ENCODE measurements at places on chromosomes 11 and 22. TPM values are rescaled to one million over a fixed set of nuclear protein-coding genes. Genes with fewer than 3 reads are reported as not detected.
A peak's percentile ranks its signal among the peaks of the same experiment; 100 is the strongest.

DNA sequence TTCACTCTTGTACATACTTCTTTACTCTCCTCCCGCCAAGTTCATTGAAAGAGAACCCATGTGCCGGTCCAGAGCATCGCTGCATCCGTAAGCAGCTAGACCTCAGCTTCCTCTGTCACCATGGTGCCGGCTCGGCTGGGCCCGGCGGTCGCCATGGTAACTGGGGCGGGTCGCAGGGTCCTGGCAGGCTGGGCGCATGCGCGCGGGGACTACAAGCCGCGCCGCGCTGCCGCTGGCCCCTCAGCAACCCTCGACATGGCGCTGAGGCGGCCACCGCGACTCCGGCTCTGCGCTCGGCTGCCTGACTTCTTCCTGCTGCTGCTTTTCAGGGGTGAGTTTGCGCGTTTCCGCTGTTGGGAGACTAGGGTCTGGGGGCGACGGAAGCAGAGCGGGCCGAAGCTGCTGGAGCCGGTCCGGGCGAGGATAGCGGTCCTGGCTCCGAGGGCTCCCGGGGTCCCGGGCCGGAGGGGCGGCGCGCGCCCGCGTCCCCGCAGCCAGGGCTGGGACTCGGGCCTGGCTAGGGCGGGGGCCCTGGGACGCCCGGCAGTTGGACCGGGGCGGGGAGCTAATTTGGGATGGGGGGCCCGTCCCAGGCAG lies at the start of gene JAM3:
JAM3 (plus strand) TSS at position 244 of the 597 bp plus-strand sequence; CDS start at position 256, 12 bp downstream.
- no peak for DNase-seq

GRCh38 chr11:60852117-60852981 lies 3.4 kb downstream of the PTGDR2 start:
- DNase-seq, result no peak

DNA sequence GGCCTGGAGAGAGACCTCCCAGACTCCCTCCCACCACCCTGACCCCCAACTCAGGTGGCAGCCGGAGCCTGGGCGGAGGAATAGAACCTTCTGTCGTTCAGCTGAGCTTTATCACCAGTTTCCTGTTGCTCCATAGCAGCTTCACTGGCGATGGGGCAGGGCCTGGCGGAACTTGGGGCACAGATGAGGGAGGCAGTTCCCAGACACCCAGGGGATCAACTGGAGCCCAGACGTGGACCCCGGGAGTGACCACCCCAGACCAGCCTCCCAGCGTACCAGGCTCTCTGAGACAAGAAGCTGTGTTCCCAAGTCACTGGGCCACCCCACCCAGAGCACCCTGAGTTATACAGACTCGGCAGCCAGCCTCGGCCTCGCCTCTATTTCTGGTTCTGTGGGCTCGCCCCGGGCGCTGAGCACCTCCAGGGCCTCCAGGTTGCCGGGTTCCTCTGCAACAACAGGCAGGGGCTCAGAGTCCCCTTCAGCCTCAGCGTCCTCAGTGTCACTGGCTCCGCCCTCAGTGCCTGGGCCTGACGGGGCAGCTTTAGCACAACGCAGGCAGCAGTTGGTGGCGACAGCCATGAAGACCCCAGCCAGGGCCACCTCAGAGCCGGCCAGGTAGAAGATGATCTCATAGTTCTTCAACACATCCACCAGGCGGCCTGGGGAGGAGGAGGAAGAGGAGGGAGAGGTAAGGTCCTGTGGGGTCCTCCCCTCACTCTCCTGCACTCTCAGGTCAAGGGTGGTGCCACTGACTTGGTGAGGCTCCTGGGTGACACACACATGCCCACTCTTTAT lies 5.7 kb downstream of the SLC16A8 start:
- no peak for DNase-seq

GRCh38 chr22:30265131-30265720 lies 1.4 kb downstream of the OSM start:
- no peak for DNase-seq

GRCh38 chr11:110038201-110038600 lies 55.0 kb upstream of the ZC3H12C start:
- no peak for DNase-seq

DNA sequence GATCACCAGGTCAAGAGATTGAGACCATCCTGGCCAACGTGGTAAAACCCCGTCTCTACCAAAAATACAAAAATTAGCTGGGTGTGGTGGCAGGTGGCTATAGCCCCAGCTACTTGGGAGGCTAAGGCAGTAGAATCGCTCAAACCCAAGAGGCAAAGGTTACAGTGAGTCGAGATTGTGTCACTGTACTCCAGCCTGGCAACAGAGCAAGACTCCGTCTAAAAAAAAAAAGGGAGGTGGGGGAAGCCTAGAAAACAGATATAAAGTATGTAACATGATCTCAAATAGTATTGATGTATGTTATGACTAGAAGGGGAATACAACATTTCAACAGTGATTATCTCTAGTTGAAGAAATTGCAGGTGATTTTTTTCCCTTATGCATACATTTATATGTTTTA lies 61.4 kb downstream of the SLC1A2 start:
- DNase-seq, result no peak

- DNase-seq, result peak; percentile 67
Measured at GRCh38 chr22:28917747-28918549, 34.6 kb downstream of the ZNRF3 start.

GRCh38 chr11:6459099-6459450 lies 14.7 kb downstream of the TRIM3 start:
- DNase-seq, result no peak

DNA sequence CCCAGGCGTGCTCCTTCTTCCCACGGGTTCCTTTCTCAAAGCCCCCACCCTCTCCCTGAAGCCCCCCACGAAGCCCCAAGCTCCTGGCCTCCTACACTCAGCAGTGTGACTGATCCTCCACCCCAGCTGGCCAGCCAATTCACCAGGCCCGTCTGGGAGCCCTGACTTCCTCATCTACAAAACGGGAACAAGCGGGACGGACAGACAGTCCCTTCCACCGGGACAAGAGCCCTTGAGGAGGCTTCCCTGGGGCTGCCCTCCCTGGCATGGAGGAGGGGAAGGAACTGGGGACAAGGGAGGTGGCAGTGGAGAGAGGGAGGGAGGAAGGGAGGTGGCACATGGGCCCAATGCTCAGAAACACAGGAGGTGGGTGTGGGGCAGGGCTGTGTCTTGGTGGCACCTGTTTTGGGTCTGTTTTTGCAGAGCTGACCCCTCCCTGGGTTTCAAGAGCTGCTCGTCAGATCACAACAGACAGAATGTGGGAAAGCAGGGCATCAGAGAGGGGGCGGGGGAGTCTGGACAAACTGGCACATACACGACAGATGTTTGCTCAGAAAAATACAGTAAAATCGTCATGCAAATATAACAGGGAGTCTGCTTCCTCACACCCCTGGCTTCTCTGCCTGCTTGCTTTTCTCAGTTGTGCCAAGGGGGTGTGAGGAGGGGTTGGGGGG lies 56.8 kb downstream of the ELFN2 start:
- no peak for DNase-seq

DNA sequence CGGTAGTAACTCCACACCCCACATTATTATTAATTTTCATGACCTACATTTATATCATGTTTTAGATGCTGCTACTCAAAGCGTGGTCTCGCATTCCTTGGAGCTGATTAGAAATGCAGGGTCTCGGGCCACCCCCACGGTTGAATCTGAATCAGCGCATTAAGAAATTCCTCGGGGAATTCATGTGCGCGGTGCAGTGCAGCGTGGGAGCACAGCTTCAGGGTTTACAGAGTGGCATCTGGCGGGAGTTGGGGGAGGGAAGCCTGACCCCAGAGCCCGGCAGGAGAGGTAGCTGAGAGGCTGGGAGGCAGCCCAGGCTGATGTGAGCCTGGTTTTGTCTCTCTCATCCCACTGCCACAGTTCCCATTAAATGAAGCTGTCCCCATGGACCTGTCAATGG lies 48.1 kb upstream of the DAGLA start:
- no peak for DNase-seq

DNA sequence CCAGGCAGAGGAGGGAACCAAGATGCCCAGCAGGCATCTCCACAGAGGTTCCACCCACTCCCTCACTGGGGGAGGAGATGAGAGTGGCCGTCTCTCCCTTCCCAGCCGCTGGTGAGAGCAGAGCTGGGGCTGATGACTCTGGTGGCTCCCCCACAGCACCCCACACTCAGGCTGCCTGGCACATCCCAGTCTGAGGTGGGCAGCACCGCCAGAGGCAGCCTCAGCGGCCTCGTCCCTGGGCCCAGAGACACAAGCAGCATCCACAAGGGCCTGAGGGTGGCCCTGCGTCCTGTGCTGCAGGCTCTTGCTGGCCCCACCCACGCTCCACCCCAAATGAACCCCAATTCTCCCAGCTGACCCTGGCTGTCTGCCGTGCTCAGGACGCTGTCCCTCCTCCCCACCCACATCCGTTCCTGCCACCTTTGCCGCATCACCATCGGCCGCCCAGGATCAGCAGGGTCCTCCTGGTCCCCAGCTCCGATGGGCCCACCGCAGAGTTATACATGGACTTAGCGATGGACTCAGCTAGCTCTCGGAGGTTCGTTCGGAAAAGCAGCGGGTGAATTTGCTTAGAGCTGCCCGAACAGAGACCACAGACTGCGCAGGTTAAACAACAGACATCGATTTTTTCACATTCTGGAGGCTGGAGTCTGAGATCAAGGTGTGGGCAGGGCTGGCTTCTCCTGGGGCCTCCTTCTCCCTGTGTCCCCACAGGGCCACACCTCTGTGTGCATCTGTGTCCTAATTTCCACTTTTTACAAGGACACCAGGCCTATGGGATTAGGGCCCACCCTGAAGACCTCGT lies 20.2 kb upstream of the CTSD start:
- DNase-seq, result no peak

DNA sequence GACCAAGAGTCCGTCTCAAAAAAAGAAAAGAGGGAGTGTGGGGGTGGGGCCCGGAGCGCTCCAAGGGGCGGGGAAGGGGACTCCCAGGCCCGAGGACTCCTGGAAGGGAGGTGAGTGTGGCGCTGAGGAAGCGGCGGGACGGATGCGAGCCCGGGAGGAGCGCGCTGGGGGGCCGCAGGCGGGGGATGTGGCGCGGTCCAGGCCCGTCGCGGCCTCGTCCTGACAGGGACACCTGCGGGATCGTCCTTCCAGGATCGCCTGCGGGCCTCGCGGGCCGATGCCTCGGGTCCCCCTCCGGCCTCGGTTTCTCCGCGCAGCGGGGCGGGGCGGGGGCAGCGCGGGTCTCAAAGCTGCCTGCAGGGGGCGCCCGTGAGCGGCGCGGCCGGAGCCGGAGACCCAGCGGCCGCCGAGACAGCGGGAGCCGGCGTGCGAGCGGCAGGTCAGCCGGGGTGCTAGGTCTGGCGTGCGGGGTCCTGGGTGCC lies 3.8 kb upstream of the ADORA2A start:
- DNase-seq, result peak; percentile 33

DNA sequence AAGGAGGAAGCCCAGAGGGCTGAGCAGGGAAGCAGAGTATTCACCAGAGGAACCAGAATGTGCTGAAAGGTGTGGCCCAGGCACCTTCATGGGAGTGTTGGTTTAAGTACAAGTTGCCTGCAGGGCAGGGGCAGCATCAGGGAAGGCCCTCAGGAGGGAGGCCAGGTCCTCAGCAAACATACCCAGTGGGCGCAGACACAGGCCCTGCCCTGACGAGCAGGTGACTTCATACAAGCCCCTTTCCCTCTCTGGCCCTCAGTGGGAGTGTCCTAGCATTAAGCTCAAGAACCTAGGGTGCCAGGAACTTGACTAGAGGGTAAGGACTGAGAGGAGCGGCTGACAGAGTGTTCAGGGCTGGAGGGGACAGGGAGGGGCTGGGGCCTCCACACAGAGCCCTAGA lies 7.5 kb upstream of the CASTOR1 start:
- no peak for DNase-seq

DNA sequence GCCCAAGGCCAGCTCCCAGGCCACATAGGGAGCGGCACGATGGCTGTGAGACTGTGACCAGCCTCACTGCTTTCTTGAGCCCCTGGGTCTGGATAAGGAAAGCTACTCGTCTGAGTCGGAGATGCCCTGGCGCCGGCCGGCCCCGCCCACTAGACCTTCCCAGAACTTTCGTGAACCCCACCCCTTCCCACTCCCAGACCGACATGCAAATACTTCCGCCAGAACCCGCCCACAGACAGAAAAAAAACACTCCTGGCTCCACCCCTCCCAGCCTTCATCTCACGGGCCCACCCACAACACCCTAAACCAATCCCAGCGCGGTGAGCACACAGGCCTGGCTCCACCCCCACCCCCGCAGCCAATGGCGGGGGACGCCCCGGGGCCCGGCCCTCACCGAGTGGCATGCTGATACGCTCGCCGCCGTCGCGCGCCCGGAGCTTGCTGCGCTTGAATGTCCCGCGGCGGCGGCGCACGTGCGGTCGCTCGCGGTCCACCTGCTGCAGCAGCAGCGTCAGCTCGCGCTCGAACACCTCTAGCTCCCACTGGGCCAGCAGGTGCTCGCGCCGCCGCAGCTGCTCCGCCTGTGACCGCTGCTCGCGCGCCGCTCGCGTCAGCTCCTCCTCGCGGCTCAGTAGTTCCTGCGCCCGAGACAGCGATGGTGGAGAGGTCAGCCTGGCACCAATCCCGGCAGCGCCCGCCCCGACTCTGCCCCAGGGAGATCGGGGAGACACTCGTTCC lies 7.0 kb downstream of the MAP3K11 start:
- no peak for DNase-seq

DNA sequence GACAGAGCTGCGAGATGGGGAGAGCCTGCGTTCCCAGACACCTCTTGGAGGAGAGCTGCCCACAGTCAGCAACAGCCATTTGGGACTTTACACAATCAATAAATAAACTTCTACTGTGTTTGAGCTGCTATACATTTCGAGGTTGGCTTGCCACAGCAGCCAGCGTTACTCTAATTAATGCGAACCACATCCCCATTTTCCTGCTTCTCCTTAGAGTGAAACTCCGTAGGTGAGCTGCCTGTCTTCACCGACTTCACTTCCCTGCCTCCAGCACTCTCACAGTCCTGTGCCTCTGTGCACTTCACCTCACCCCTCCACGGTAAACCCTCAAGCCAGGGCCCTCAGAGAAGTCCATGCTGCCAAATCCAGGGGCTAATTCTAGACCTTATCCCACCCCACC lies 5.9 kb upstream of the SLC22A12 start:
- no peak for DNase-seq

SLC22A25 gene
- total RNA-seq, result not detected

ZDHHC13 gene
- 14.2 TPM for total RNA-seq

IGLL5 gene
- not detected for total RNA-seq

PRG3 gene
- total RNA-seq, result not detected

MUC6 gene
- not detected for total RNA-seq

MS4A7 gene
- total RNA-seq, result not detected

CCDC88B gene
- 1.3 TPM for total RNA-seq

DERL3 gene
- 8.9 TPM for total RNA-seq

SLN gene
- total RNA-seq, result not detected

NOL12 gene
- total RNA-seq, result 107 TPM
